Stimulated activated CD4-positive, alpha-beta T cell treated with anti-CD3 and anti-CD28 coated beads, Interleukin-15, amount 100 ng/mL, for 24 hours (primary cell): ENCODE measurements at places on chromosomes 5 and 9.

DNA sequence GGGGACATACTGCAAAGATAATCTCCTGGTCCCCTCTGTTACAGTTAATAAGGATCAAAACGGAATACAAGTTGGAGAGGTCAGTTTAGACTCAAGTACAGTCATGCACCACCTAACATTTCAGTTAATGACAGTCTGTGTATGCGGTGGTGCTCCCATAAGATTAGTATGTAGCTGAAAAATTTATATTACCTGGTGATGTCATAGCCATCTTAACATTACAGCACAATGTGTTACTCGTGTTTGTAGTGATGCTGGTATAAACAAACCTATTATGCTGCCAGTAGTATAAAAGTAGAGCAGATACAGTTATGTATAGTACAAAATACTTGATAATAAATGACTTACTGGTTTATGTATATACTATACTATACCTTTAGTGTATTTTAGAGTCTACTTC lies 207.9 kb downstream of the GDNF start:
- no peak for DNase-seq

DNA sequence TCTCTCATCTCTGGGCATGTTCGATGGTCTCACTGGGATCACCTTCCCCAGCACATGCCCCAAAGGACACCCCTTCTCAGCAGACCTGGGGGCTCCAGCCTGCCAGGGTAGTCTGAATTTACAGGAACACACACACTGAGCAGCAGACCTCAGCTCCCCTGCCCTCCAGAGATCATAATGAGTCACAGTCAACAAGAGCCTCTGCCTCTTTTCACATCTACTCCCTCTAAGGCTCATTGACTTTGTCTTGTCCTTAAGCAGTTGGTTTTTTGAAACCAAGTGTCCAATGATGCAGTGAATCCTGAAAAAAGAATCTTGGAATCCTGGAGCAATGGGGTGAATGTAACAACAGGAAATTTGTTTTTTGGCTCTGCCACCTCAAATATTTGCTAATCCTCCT lies 20.8 kb downstream of the GABBR2 start:
- no peak for DNase-seq

- no peak for DNase-seq
These were observed 744 bp downstream of the GMCL2 start for GRCh38 chr5:178186427-178186826.

- DNase-seq: no peak
These were observed 19.4 kb upstream of the C5orf63 start for GRCh38 chr5:127092690-127093089.

GRCh38 chr9:130387905-130388304 lies 56.9 kb upstream of the ASS1 start:
- no peak for DNase-seq

- DNase-seq: no peak
These were observed 86.1 kb upstream of the CEP78 start for GRCh38 chr9:78149702-78150291.

DNA sequence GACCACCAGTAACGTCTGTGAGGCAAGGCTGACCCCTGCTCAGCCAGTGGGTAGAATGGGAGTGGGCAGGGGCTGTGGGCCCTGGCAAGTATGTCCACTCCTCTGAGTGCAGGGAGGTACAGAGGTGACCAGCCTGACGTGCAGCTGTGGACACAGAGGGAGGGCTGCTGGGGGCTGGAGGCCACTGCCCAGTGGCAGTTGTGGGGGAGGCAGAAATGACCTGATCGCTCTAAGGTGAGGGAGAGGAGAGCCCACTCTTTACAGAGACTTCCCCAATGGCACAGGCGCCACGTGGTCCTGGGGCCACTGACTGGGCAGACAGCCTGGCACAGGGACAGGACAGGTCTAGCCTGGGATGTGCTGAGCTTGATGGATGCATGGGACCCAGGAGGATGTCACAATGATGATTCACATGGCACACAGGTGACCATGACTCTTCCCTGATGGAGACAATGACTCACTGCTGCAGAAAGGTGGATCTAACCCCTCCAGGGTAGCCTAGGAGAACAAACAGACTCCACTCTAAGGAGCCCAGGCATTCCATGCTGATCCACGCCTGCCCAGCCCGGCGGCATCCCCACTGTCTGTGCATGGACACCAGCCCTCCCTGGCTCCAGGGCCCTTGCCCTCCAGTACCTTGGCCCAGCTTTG lies 7.7 kb downstream of the LPCAT1 start:
- DNase-seq: no peak

GRCh38 chr9:121576281-121577075 lies 75.0 kb upstream of the DAB2IP start:
- no peak for DNase-seq

DNA sequence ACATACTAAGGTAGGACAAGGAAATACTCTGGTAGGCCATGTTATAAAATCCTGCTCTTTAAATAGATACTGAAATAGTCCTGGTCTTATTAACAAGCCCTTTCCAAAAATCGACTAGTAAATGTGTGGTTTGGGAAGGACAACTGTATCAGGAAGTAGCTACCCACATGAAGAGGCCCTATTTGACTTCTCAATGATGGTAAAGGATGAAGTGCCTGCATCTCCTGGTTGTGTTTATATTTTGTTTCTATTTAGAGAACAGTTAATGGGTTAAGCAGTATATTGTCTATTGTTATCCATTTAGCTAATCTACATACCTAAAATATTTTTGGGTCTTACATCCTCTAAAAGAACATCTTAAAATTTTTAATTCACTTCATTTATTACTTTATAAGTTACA lies 12.5 kb downstream of the GDF9 start:
- DNase-seq: no peak

DNA sequence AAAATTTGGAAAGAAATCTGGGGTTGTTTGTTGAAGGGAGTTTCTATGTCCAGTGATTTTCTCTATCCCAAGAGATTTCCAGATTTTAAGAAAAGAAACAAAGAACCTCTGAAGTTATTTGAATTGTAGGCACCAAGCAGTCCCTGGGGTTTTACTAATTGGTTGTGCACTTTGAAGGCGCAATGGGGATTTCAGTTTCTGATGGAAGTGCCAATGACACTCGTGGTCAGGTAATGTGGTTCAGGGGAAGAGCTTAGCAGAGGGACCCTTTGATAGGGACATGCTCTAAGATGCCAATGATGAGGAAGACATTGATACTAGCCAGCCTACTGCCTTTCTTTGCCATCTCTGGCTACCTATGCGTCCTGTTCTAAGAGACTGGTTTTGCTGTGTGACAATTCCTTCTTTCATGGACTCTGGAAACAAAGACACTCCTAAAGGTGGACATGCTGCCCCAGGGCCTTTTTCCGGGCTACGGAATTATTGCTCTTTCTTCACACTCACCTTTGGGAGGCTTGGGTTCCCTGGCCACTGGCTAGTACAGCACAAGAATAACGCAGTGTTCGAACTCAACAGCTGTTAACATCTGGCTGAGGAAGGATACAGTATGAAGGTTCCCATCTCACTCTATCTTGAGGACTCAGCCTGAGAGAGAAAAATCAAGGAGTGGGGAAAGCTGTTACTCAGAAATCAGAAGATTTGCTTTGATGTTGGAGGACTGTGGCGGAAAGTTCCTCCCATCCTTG lies 6.9 kb upstream of the TRAF1 start:
- no peak for DNase-seq

- DNase-seq: no peak
These were observed 14.3 kb upstream of the GPX3 start for GRCh38 chr5:151005950-151006576.

DNA sequence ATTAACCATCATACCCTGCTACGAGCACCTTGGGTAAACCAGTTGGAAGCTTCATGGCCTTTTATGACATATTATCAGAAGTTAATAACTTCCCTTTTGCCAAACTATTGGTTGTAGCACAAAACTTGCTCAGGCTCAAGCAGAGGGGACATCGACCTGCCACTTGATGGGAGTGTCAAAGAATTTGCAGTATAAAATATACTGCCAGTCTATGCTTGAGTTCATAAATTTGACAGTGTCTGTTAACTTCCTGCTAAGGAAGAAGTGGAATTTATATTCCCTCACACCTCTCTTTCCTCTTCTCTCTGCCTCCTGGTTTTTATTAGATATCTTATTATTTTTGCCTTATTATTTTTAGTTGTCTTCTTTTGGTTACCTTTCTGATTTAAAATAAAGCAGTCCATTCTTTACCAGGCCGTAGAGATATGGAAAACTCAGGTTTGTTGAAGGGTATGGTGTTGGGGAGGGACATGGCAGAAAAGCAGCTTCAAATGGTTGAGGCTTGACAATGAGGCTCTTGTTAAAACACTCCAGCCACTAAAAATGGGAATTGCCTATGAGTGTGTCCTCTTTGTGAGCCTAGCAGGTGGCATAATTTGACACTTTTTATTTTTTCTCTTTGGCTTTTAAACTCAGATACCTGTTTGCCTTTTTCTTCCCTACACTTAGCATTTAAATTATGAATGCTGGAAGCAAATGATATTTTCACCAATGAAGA lies 298.0 kb downstream of the DOCK8 start:
- no peak for DNase-seq

DNA sequence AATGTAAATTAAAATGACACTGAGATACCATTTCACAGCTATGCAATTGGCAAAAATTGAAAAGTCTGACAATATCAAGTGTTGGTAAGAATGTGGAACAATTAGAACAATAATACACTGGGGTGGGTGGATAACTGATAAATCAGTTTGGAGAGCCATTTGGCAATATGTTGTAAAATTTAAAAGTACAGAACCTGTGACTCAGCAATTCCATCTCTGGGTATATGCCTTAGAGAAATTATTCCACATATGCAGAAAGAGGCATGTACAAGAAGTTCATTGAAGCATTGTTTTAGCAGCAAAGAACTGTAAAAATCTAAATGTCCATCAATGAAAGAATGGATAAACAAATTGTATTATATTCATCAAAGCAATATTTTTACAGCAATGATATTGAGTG lies 89.3 kb upstream of the NR3C1 start:
- no peak for DNase-seq

DNA sequence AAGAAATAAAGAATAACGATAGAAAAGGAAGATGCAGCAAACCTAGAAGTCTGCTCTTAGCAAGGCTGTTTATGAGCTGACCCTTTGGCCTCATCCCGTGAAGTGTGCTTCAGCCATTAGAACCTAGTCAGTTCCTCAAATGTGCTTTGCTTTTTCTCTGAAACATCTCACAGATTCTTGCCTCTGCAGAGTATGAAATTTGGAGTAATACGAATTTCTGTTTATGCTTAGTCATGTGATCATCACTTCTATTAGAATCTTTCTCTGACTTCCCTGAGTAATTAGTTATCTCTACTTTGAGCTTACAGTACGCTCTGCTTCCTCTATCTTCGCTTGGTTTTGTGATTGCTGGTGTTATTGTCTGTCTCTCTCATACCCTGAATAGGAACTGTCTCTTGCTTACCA lies 11.3 kb downstream of the CYSTM1 start:
- no peak for DNase-seq

DNA sequence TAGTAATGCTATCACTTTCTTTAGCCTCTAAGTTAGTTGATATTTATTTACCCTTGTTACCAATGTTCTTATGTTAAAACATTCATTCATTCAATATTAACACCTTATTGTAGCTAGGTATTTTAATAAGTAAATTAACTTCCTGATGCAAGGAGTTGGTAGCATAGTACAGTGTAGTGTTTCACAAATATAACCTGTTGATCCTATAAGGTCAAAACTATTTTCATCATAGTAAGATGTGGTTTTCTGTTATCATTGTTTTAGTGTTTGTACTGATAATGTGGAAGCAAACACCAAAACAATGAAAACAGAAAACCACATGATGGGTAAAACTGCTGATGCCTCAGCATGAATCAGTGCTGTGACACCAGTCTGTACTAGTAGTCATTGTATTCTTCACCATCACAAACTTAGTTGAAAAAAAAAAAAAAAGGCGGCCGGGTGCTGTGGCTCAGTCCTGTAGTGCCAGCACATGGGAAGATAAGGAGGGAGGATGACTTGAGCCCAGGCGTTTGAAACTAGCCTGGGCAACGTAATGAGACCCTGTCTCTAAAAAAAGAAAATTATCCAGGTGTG lies 36.5 kb downstream of the ZCCHC7 start:
- no peak for DNase-seq

DNA sequence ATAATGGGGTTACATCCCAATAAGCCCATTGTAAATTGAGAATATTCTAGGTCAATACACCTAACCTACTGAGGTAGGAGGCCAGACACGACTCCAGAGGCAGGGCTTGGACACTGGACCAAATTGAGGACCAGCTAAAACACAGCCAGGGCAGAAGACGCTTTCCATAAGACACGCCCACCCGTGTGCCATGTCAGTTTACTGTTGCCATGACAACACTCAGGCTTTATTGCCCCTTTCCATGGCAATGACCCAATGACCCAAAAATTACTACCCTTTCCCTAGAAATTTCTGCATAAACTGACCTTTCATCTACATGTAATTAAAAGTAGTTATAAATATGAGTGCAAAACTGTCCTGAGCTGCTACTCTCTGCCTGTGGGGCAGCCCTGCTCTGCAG lies 31.5 kb downstream of the SLC22A4 start:
- DNase-seq: no peak

GRCh38 chr9:134413112-134413715 lies 87.0 kb downstream of the RXRA start:
- no peak for DNase-seq

GRCh38 chr5:61307611-61308010 lies 24.4 kb upstream of the ZSWIM6 start:
- DNase-seq: no peak

GRCh38 chr5:175678074-175678473 lies 20.2 kb downstream of the HRH2 start:
- no peak for DNase-seq

DNA sequence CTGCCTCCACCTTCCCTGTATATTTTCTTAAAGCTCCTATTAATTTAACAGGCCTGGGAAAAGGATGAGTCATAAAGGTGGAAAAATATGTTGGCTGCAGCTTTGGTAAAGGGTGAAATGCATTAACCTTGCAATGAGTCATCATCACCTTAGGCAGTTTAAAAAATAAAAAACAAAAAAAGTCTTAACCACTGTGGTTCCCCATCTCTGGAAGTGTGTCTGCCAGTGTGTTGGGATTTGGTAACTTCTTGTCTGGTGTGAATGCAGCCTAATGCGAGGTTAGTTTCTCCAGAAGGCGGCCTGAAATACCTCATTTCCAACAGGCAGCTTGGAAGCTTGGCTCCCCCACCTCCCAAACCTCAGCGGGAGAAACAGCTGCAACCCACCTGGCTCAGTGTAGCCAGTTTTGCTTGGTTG lies 265.3 kb upstream of the GAS1 start:
- no peak for DNase-seq

DNA sequence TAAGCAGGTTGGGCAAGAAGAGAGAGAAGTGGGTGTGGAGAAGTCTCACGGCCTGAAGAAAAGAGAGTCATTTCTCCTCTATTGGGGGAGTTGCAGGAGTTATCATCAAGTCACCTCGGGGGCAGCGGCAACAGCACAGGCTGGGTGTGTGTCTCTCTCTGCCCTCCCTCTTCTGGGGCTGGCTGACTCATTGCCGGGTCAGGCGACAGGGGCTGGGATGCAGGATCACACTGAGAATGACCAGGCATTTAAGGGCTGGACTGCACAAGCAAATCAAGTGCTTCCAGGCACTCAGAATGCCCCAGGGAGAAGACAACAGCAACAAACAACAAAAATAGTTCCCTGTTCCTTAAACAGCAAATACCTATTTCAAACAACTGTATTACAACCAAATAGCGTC lies 6.3 kb upstream of the EQTN start:
- DNase-seq: no peak
